ENCODE measurements at places on chromosomes 4 and X.

DNA sequence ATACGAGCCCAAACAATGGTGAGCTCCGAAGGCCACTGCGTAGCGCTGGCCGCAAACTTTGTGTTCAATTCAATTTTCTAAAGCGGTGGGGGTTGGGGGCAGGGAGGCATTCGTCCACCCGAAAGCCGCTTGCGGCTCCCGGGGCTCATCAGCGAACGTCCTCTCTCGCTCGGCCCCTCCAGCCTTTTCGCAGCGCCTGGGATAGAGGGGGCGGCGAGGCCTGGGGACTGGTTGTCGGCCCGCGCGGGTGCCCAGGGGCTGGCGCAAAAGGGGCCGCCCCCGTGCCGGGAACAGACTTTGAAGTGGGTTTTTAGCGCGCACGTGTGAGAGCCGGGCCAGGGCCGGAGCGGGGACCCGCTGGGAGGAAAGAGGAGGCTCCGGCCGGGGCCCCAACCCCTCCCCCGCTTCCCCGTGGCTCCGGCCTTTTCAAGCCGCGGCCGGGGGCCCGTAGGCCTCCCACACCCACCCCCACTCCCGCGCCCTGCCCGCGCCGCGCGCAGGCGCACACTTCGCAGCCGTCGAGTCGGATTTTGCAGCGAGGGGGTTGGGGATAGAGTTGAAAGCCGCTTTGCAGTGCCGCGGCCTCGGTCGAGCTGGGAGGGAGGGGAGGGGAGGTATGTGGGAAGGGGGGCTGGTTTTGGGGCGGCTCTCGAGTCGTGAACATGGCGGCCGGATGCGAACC lies 8.3 kb downstream of the ZIC3 start:
- DNase-seq, result no peak

GRCh38 chr4:107210450-107211239 lies 174.5 kb upstream of the DKK2 start:
- DNase-seq, result no peak

- no peak for DNase-seq
Measured at GRCh38 chr4:16415751-16416150, 189.5 kb upstream of the TAPT1 start.

DNA sequence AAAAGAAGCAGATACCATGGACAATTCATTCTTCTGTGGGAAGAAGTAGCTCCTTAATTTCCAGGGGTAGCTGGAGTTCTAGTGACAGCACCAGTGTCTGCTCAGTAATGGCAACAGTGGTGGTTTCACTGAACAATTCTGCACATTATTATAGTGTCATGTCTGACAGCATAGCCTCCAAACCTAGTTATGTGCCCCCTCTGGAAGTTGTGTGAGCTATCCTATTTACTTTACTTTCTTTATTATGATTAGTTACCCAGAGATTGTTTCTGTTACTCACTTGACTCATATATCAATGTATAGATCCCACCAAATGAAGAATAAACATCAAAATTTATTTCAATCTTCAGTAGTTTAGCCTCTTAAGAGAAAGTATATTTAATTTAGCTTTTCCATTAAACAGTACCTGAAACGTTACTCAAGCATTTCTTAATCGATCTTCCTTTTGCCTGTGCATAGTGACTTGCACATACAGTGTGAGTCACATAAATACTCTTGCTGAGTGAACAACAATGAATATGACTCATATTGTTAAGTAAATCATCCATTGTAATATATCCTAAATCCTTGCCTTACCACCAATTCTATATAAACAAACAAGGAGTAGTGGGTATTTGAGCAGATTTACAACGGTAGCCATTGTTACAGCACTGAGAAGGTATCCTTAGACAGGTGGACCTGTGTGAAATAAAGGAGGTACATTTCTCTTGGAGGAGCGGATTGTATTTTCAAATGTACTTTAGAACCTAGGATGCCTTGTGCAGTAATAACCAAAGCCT lies 534.7 kb downstream of the ANKRD50 start:
- peak; percentile 21 for DNase-seq

DNA sequence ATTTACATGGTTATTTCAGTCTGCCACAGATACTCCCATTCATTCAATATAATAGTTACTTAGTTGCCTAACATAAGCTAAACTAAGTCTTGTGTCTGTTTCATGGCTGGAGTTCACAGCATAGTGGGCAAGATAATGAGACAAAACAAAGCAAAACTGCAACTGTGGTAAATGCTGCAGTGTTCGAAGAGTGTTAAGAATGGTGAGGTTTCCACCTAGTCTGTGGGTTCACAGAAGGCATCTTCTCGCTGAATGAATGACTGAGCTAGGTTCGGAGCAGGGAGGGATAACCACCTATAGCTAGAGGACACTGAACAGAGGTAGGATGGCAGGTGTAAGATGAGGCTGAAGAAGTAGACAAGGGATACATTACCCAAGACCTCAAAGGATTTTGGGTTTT lies 171.0 kb downstream of the FBXW7 start:
- no peak for DNase-seq

- DNase-seq, result no peak
Measured at GRCh38 chr4:1695913-1696312, 11.8 kb upstream of the FAM53A start.

- no peak for DNase-seq
Measured at GRCh38 chr4:111466811-111467604, 678.2 kb upstream of the FAM241A start.

- no peak for DNase-seq
Measured at GRCh38 chr4:118760092-118760491, 74.9 kb downstream of the METTL14 start.

DNA sequence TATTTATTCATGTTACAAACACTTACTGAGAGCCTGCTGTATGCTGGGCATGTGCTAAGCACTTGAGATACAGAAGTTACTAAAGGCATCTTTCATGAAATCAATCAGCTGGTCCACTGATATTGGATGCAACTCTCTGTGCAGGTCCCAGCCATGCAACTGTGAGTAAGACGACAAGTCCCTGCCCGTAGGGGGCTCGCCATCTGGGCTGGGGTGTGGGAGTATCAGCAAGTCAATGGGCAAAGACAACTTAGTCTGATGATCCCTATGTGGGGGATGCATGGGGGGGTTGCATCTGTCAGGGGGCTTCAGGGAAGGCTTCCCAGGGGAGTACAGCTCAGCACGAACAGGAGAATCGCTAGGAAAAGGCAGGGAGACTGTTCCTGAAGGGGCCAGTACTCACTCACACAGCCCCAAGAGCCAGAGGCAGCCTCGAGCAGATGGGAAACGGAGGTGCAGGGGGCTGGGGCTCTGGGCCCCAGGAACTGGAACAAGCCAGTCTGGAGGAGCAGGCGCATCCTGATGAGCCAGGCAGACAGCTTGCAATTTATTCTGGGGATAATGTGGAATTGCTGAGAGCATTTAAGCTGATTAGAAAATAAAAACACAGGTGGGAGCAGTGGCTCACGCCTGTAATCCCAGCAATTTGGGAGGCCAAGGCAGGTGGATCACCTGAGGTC lies 40.2 kb downstream of the CRMP1 start:
- no peak for DNase-seq

- no peak for DNase-seq
Measured at GRCh38 chrX:154515090-154515965, 704 bp downstream of the FAM3A start.

- no peak for DNase-seq
Measured at GRCh38 chr4:182307746-182308145, 64.5 kb downstream of the TENM3 start.

DNA sequence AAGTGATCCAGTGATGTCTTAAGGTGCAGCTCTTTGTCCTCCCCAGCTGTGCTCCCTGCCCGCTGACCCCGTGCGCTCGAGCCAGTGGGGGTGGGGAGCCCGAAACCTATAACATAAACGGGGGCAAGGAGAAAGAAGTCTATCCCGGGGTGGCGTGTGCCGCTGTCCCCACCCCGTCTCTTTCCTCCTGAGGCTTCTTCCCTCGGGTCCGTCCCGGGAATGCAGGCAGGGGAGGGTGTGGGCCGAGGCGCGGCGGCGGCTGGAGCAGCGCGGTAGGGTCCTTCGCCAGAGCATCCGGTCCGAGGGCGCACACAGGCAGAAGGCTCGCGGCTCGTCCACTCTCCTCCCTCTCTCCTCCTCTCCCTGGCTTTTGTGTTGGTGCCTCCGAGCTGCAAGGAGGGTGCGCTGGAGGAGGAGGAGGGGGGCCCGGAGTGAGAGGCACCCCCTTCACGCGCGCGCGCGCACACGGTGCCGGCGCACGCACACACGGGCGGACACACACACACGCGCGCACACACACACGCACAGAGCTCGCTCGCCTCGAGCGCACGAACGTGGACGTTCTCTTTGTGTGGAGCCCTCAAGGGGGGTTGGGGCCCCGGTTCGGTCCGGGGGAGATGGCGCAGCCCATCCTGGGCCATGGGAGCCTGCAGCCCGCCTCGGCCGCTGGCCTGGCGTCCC lies at the start of gene RAB33A:
Gene RAB33A, plus strand, starts transcription at position 517 of the 681 bp plus-strand sequence. Its CDS starts 101 bp downstream, at position 618.
- DNase-seq, result no peak

DNA sequence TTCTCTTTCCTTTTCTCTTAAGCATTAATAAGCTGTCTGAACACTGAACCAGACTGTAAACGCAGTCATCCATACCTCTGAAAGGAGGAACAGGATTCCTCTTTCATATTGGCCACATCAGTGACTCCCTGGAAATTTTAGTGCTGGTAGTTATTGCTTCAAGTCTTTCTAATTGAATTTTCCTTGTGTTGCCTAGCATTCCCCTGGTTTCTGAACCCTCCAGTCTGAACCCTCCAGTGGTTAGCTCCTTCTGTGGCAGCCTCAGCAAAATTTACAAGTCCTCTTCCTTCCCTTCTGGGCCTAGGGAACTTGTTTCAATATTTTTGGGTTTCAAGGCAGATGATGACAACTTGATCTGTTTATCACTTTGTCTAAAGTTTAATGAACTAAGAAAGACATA lies 7.9 kb downstream of the SPARCL1 start:
- no peak for DNase-seq

- DNase-seq, result peak; percentile 82
Measured at GRCh38 chr4:74531963-74532794, 87.2 kb downstream of the AREG start.

DNA sequence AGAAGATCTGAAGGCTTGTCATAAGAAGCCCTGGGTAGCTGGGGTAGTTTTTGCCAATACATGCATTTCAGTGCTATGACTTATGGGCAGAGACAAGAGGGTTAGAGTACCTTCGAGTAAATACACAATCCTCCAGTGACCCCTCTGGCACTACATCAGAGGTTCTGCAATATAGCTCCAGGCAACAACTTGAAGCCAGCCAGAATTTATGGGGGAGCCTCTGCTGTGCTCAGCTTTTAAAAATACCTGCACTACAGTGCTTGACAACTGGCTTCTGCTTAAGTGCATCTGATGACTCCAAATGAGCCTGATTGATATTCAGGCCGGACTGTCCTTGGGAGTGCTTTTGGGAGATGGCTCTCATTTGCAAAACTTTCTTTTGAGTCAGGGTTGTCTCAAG lies 44.9 kb upstream of the SMAD1 start:
- DNase-seq, result no peak

GRCh38 chr4:90995996-90996395 lies 868.8 kb downstream of the CCSER1 start:
- DNase-seq, result no peak

- DNase-seq, result no peak
Measured at GRCh38 chrX:19792412-19792811, 95.0 kb downstream of the SH3KBP1 start.

- DNase-seq, result no peak
Measured at GRCh38 chrX:19085666-19086065, 36.6 kb downstream of the ADGRG2 start.

- peak; percentile 29 for DNase-seq
Measured at GRCh38 chr4:40788331-40788730, 38.6 kb downstream of the NSUN7 start.

- DNase-seq, result no peak
Measured at GRCh38 chrX:10677490-10677889, 57.1 kb upstream of the MID1 start.

- no peak for DNase-seq
Measured at GRCh38 chr4:122775039-122775438, 42.5 kb downstream of the BBS12 start.

- DNase-seq, result no peak
Measured at GRCh38 chr4:184369871-184370270, 104.5 kb downstream of the IRF2 start.

DNA sequence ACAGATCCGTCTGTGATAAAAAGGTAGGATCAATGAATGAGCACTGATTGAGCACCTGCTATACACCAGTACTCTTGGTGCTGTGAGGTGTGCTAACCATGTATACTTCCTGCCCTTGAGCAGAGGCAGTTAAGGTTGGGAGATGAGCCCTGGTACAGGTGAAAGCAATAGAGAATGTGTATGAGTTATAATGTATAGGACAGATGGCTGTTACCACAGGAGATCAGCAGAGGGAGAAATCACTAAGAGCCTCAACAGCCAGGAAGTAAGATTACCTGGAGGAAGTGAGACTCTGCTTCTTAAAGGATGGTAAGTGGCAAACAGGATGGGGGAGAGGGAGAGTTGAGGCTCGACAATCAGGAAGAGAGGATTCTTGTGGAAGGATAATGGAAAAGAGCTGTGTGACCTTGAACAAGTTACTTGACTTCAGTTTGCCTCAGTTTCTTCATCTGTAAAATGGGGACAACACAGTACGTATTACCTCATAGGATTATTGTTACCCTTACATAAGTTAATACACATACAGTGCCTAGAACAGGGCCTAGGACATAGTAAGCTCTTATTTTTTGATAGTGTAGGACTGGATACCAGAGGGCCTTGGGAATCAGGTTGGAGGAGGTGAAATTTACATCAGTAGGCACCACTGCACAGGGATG lies 9.1 kb downstream of the CXCR3 start:
- no peak for DNase-seq

GRCh38 chrX:9471571-9471985 lies 6.7 kb downstream of the TBL1X start:
- DNase-seq, result no peak

All from suppressor macrophage treated with lipopolysaccharide for 1 hour (primary cell).